ENCODE measurements at places on chromosomes 11 and 22.

DNA sequence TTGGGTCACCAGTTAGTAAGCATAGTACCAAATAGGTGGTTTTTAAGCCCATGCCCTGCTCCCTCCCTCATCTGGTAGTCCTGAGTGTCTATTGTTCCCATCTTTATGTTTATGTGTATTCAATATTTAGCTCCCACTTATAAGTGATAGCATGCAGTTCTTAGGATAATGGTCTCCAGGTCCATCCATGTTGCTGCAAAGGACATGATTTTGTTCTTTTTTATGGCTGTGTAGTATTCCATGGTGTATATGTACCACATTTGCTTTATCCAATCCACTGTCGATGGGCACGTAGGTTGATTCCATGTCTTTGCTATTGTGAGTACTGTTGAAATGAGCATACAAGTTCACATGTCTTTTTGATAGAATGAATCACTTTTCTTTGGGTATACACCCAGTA lies 18.2 kb upstream of the SYTL2 start:
- no peak for DNase-seq

GRCh38 chr11:69538854-69539253 lies 57.4 kb downstream of the LINC01488 start:
- DNase-seq = no peak

GRCh38 chr11:123474994-123475393 lies 44.9 kb downstream of the GRAMD1B start:
- DNase-seq = peak; percentile 20

DNA sequence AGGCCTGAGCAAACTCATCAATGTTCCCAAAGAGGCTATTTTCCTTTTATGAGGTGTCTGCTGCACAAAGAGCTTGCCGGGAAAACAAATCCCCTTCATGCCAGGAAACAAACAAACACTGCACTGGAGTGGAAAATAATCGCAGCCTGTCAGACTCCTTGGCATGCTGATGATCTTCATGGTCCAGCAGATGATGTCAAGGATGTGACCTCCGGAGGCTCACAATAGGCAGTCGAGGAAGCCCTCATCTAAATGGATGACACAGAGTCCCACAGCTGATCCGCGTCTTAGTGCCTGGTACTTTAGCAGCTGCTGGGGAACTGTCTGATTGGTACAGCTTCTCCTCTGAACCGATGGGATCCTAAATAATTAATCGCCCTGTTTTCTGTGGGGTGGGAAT lies 187.6 kb downstream of the TENM4 start:
- peak; percentile 17 for DNase-seq

DNA sequence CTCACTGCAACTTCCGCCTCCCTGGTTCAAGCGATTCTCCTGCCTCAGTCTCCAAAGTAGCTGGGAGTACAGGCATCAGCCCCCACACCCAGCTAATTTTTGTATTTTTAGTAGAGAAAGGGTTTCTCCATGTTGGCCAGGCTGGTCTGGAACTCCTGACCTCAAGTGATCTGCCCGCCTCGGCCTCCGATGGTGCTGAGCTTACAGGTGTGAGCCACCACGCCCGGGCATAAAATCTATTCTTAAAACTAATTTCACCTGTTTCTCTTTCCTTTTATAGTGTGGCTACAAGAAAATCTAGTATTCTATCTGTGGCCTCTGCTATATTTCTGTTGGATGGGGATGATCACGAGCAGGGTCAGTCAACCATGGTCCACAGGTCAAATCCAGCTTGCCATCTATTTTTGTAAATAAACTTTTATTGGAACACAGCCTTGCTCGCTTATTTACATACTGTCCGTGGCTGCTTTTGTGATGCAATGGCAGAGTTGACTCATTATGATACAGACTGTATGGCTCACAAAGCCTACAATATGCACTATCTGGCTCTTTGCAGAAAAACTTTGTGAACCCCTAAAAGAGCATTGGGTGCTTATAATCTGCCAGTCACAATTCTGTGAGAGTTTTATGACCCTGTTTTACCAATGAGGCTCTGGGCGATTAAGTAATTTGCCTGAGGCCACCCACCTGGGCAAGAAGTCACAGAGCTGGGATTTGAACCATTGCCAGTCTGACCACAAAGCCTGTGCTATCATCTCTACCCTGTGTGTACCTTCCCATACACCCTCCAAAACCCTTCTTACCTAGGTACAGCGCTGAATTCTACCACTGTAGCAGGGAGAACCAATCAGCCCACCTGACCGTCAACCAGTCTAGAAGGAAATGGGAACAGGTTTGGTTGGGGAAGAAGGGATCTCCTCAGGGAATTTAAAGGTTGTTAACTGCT lies 28.3 kb downstream of the SLC1A2 start:
- DNase-seq = peak; percentile 76

- no peak for DNase-seq
Measured at GRCh38 chr11:21865541-21865940, 327.3 kb upstream of the ANO5 start.

DNA sequence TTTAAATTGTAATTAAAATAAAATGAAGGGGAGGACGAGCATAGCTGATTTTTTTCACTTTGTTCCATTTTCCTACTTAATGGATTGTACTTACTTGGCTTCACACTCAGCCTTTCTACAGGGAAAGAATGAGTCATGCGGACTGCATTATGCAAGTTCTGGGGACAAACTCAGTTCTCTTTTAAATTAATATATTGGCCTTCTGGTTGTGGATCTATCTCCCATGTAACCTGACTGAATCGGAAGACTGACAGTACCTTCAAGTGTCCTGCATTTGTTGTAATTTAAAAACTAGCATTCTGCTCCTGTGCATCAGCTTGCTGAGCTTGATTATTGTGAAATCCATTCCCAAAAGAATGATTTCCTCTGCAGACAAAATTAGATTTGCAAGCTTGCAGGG lies 12.2 kb downstream of the OR8D1 start:
- peak; percentile 15 for DNase-seq

- DNase-seq = no peak
Measured at GRCh38 chr11:13940907-13941256, 21.6 kb upstream of the SPON1 start.

DNA sequence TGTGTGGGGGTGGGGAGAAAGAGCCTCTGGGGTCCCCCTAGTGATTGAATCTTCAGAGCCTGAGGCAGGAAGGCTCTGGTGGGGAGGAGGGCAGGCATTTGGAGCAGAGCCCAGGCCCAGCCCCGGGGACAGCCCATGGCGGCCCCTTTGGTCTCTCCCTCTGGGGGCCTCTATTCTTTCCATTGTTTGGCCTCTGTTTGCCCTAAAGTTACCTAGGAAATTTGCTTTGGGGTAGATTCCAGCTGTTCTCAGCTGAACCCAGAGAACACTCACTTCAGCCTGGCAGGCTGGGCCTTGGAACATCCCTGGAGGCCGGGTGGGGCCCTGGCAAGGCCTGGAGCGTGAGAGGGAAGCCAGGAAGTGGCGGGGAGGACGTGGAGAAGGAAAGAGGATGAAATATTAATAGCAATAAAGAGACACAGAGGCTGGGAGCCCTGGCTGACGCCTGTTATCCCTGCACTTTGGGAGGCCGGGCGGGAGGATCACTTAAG lies 22.9 kb upstream of the A4GALT start:
- peak; percentile 54 for DNase-seq

DNA sequence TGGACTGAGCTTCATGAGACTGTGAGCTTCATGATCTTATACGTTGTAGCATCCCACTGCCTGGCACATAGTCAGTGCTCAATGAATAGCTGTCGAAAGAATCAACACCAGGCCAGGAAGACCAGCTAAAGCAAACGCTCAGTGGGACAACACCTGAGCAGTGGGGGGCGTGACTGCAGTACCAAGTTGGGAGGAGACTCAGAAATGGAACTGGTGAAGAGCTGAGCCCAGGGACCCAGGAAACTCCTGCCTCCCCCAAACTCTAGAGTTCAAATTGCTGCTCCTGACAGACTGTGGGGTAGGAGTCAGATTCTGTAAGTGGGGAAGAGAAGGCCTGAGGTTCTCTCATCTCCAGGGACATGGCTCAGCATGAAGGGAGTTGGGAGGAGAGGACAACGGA lies 59.3 kb downstream of the MORC2 start:
- no peak for DNase-seq

DNA sequence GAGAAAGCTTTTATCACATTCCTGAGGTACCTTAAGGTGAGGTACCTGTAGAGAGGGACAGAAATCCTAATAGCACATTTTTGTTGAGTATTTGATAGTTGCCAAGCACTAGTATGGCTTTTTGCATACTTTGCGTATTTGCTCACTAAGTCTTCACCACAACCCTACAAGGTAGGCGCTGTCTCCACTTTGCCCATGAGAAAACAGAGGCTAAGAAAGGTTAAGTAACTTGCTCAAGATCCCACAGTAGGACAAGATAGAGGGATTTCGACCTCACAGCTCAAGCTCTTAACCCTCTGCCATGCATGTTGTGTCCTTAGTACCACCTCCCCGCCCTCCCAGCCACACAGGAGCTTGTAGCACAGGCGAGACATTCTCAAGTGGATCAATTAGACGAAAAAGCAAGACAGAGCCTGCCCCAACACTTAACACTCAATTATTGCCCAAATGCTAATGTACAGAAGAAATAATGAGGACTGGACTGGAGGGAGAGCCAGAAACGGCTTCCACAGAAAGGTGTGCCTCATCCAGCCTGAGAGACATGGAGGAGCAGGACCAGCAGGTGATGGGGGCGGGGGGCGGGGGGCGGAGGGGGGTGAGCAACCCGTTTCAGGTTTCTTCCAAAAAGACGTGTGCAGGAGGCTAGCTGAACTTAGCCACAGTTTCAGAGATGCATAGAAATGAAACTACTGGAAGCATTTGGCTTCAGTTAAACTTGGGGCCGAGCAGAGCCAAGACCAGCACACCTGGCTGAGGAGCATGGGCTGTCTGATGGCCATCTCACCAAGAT lies 26.7 kb upstream of the CD44 start:
- no peak for DNase-seq

GRCh38 chr11:12187399-12187798 lies 77.0 kb downstream of the MICAL2 start:
- no peak for DNase-seq

DNA sequence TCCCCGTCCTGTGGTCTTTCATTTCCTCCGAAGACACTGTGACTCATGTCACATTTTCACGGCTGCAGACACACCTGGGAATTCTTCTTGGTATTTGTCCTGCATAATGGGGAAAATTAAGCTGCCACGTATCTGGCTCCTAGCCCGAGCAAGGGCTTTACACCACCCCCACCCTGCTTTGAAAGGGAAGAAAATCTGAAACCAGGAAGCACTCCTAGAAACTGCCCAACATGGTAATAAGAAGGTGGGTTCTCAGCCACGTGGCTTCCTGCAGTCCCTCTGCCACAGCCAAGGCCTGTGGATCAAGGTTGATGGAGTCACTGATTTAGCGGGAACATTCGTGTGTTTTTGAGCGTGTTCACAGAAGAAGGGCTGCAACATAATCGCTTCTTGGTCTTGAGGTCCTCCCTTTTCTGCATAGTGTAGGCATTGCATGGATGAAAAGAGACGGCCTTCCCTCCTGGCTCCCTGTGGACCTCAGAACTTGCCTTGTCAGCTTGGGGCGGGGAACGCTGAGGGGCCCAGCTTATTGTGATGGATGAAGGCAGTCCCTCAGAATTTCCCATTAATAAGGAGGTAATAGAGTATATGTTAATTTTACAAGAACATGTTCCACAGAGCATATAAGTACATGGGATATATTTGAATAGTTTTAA lies 292.0 kb downstream of the NTM start:
- no peak for DNase-seq

GRCh38 chr11:132075447-132075846 lies 705.0 kb downstream of the NTM start:
- DNase-seq = no peak

DNA sequence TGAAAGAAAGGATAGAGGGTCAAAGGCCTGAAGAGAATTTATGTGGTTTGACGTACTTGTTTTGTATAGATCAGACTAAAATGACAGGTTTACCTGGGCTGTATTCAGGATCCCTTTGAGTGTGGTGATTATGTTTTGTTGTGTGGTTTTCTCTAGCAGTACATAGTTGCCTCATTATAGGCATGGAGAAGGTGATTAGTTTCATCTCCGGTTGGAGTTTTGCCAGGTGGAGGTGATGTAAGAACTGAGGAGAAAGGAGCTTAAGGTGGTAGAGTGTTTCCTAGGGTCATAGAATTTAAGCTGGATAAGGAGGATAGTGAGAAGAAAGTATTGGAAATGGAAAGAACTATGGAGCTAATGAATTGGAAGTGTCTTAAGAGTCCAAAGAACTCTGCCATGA lies 229.0 kb downstream of the TMEM135 start:
- no peak for DNase-seq

DNA sequence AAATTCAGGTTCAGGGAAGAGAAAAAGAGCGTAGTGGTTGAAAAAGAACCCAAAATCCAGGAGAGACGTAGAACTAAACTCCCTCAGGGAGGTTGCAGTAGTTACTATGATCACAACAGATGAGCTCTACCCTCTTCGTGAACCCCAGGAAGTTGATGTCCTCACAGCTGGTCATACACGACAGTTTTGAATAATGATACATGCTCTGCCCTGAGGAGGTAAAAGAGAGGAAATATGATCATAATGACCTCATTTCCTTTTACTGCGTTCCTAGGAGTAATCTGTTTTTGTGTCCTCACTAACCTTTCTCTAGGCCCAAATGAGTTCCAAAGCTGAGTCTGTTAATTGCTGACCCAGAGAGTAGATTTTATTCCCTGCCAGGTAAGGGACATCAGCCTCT lies 1.3 kb downstream of the PATE2 start:
- DNase-seq = no peak

DNA sequence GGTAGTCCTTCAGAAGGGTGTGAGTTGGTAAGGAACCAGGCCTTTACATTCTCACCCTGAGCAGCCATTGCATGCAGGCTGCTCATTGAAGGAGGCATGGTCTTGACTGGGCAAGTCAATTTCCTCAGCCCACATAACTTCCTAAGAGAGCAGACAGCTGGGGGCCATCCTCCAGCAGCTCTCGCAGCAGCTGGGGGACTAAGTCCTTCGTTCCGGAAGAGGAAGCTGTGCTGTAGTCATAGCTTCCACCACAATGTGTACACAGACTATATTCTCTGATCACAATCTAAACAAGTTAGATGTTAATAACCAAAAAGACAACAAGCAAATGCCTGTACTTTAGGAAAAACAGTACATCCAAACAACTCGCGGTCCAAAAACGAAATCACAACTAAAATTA lies 30.1 kb upstream of the MPPED1 start:
- no peak for DNase-seq

DNA sequence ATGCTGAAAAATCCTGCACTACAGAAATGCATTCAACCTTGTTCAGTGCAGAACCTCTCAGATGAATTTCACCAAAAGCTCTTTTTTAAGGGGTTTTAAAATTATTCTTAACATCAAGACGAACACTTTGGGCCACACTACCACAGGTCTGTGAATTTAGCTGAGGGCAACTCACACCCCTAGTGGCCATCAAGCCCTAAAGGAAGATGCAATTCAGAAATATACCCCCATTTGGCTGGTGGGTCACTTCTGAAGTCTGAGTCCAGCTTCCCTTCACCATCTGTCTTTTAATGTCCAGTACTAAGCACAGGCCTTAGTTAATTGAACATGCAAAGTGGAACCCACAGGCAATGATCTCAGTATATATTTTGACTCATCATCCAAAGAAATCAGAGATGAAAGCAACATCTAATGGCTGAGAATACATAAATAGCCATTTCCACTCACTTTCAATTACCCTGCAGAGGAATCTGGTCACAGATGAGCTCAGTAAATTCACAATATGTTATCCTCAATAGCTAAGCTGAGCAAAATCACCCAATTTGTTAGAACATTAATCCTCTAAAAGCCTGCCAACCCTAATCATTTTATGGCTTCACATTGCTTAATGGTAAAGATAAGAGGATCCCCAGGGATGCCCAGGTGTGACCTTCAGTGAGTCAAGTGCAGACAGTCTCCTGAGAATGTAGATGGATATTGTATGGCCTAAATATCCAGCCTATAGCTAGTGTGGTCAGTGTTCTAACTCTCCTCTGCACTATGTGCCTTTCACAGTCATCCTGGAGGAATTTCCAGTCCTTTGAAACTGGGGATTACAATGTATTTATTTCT lies 50.3 kb downstream of the FAM76B start:
- no peak for DNase-seq

Data from foreskin fibroblast (primary cell).